ENCODE measurements at places on chromosomes 2 and 18.

DNA sequence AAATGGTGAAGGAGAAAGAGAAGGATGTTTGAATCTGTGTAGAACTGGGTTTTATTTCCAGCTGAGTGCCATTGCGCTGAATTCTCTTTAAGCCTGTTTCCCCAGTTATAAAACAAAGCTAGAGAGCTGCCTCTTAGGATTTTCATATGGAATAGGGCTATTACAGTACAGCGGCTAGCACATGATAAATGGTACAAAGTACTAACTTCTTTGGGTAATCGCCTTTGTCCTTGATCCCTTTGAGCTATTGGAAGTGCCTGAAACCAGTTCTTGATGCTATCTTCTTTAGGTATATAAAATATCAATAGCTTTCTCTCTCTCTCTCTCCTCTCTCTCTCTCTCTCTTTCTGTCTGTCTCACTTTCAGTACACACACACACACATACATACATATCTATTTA lies 71.3 kb downstream of the SOX11 start:
- DNase-seq: no peak

GRCh38 chr2:146867477-146867986 lies 977.3 kb upstream of the ACVR2A start:
- DNase-seq: no peak

- no peak for DNase-seq
Measured at GRCh38 chr2:222941510-222942032, 80.7 kb downstream of the ACSL3 start.

DNA sequence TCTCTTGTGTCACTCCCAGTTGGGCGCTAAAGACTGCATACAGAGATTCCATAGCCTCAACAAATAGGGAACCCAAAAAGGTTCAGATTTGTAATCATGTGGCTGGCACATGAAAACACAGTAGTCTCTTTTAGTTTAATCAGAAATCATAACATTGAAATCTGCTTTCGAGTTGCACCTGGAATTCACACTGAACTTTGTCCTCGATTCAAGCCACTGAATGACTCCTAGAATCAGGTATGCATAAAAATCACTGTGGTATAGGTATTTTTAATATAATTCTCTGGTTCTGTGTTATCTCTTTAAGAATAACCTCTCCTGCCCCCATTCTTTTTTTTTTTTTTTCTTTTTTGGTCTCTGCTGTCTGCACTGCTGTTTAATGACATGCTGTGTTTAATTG lies 150.2 kb downstream of the KCNH7 start:
- DNase-seq: no peak

- DNase-seq: no peak
Measured at GRCh38 chr2:232523402-232523681, 2.6 kb upstream of the CHRND start.

GRCh38 chr2:173300458-173300857 lies 54.2 kb upstream of the CDCA7 start:
- no peak for DNase-seq

GRCh38 chr2:38610851-38611801 lies 8.4 kb upstream of the HNRNPLL start:
- DNase-seq: no peak

DNA sequence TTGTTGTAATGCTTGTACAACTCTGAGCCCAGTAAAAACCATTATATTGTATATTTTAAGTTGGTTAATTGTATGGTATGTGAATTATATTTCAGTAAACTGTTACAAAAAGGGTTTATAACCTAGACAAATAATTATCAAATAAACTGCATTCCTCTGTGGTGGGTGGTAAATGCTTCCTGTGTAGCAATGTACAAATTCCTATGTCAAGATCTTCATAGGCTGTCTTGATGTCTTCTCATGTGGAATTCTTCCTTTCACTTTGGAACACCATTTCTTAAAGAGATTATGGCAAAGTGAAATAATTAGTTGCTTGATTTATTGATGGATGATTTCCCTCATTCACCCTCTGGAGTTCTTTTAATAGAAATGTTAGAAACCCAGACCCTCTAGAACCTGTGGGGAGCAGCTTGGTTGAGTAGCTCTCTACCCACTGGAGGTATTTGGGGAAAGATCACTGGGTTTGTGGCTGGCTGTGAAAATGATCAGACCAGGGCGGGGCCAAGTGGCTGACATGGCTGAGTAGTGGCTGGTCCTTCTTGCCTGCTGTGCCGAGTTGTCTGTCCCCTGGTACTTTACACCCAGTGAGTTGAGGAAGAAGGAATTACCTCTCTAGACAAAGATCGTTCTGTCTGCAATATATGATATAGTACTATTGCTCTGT lies 22.4 kb upstream of the MGAT5 start:
- no peak for DNase-seq

DNA sequence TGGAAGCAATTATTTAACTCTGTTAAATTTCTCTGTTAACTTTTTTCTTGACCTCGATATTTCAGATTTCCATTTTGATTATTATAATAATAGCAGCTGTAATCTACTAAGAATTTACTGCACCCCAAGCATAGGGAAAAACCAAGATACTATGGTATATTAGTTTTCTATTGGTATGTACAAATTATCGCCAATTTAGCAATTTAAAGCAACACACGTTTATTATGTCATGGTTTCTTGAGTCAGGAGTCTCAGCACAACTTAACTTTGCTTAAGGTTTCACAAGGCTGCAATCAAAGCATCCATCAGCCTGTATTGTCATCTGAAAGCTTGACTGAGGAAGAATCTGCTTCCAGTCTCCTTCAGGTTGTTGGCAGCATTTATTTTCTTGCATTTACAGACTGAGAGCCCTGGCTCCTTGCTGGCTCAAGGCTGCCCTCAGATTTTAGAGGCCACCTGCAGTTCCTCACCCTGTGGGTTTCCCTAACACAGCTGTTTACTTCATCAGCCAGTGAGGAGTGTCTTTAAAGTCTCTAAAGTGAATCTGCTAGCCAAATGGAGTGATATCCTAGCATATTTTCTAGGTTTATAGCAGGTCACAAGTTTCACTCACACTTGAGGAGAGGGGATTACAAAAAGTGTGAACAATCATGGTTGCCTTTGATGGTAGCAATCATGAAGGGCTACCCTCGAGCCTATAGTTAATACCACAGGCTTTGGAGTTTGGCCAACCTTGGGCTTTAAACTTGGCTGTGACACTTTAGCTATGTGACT lies 4.4 kb upstream of the VPS54 start:
- DNase-seq: no peak

GRCh38 chr2:60899230-60899891 lies 18.0 kb downstream of the REL start:
- DNase-seq: no peak

GRCh38 chr2:38653715-38654527 lies 12.0 kb upstream of the GALM start:
- DNase-seq: no peak

DNA sequence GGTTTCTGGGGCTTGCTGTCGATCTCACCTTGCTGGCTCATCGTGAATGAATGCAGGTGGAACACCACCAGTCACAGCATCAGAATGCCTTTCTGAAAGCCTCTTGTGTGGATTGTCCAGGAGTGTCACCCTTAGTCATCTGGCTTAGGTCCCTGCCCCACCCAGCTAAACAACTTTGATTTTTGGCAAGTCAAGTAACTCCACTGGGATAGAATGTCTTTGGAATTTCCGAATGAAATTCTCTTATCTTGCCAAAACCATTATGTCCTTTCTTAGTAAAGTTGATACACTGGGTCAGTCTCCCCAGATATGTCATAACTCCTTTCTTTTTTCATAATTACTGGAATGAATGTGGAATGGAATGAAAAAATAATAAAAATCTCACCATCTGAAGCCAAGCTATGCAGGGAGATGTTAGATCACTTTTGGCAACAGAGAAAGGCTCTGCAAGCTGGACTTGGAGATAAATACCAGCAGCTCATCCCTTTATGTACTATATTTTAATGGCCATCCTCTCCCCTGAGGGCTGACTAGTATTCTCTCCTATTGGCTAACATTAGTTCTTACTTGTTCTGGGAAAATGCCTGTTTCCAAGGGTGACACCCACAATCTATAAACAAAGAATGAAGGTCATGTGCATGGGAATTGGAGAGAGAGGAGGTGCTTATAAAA lies 35.4 kb downstream of the INSIG2 start:
- no peak for DNase-seq

- no peak for DNase-seq
Measured at GRCh38 chr2:217671871-217672270, 330.9 kb downstream of the TNS1 start.

GRCh38 chr2:217147818-217148217 lies 288.0 kb upstream of the TNP1 start:
- DNase-seq: no peak

DNA sequence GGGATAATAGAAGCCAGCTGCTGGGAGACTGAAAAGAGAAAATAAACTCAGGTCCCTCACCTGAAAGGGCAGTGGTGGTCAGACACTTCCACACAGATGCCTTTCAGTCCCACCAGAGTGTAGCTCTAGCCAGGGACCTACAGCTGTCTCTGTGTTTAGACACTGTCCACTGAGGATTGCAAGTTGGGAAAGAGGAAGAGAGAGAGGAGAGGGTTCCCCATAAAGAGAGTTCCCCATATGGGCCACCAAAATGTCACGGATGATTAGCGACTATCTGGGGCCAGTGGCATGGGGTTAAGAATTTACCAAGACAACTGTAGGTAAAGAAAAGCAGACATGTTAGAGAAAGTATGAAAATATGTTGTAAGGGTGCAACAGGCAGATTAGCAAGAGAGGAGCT lies 36.7 kb upstream of the SKA1 start:
- DNase-seq: no peak

GRCh38 chr2:108573061-108573460 lies 38.8 kb downstream of the LIMS1 start:
- DNase-seq: no peak

GRCh38 chr2:225691711-225692110 lies 292.2 kb downstream of the NYAP2 start:
- no peak for DNase-seq

DNA sequence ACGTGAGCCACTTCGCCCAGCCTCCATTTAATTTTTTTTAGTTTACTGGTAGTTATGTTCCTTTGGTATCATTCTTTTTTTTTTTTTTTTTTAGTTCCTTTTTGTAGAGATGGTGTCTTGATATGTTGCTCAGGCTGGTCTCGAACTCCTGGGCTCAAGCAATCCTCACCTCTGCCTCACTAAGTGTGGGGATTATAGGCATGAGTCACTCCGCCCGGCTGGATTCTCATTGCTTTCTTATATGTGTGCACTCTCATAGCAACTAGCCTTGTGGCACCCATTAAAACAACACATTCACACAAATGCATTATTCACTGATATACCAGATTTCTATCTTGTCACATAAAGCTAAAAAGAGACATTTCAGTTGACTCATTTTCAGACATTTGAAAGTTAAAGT lies 4.2 kb downstream of the TTC27 start:
- no peak for DNase-seq

- no peak for DNase-seq
Measured at GRCh38 chr2:181268174-181268867, 188.9 kb upstream of the ITGA4 start.

DNA sequence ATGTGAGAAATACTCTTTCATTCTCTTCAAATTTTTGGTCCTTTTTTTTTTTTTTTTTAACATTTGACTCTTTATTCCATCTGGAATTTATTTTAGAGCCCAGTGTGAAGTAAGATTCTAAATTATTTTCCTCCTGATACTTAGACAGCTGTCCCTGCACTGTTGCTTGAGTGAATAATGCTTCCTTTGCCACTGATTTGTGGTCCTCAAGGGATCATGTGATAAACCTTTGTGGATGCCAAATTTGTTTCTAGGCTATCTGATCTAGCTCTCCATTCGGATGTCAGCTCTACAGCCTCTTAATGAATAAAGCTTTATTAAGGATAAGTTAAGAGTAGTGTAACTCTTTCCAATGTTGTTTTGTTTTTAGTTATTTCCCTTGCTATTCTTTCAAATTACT lies 142.3 kb downstream of the SMAD7 start:
- DNase-seq: no peak

DNA sequence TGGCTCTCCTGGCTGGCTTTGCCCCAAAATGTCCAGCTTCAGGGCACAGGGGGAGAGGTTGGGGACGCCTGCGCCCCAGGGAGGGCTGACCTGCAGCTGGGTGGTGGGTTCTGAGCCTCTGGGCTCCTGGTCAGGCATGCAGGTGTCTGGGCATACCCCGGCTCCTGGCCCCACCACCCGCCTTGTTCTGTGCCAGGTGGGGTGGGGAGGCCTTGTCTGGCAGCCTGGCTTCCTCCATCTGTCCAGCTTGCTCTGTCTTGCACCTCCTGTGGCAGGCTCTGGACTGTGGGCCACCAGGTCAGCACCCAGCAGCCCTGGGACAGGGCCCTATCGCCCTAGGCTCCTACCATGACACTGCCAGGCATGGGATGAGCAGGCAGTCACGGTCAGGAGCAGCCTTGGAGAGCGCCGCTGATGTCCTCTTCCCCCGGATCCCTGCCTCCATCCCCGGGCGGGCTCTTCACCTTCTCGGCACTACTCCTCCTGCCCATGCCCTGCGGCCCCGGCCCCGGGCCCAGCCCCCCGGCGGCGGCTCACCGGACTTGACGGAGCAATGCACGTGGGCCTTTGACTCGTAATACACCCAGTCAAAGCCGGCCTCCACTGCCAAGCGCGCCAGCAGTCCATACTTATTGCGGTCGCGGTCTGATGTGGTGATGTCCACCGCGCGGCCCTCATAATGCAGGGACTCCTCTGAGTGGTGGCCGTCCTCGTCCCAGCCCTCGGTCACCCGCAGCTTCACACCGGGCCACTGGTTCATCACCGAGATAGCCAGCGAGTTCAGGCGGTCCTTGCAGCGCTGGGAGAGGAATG lies 3.6 kb downstream of the IHH start:
- no peak for DNase-seq

GRCh38 chr2:229221641-229222040 lies 49.4 kb downstream of the PID1 start:
- no peak for DNase-seq

- DNase-seq: no peak
Measured at GRCh38 chr18:44119607-44120006, 561.1 kb upstream of the SETBP1 start.

DNA sequence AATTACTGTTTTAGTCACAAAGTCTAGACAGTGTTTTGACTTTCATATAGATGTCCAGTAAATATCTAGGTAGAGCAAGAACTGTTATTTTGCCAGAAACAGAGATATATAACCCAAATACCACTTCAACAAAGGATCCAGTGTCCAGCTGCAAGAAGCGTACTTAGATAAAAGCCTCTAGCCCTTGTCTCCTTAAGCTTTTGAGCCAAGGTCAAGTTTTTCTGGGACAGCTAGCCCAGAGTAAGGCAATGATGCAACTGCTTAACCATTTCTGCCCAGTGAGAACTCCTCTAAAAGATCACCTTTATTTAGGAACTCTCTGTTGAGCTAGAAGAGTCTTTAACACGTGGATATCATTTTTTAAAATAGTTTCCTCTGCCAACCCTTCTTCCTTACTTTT lies 1424.9 kb upstream of the NXPH2 start:
- no peak for DNase-seq

- DNase-seq: no peak
Measured at GRCh38 chr18:9140381-9140780, 3.8 kb downstream of the ANKRD12 start.

Measured in transverse colon (tissue), 4 donors.